ENCODE measurements at places on chromosomes 2 and 18.

GRCh38 chr2:134648586-134648985 lies 70.2 kb downstream of the TMEM163 start:
- no peak for DNase-seq

DNA sequence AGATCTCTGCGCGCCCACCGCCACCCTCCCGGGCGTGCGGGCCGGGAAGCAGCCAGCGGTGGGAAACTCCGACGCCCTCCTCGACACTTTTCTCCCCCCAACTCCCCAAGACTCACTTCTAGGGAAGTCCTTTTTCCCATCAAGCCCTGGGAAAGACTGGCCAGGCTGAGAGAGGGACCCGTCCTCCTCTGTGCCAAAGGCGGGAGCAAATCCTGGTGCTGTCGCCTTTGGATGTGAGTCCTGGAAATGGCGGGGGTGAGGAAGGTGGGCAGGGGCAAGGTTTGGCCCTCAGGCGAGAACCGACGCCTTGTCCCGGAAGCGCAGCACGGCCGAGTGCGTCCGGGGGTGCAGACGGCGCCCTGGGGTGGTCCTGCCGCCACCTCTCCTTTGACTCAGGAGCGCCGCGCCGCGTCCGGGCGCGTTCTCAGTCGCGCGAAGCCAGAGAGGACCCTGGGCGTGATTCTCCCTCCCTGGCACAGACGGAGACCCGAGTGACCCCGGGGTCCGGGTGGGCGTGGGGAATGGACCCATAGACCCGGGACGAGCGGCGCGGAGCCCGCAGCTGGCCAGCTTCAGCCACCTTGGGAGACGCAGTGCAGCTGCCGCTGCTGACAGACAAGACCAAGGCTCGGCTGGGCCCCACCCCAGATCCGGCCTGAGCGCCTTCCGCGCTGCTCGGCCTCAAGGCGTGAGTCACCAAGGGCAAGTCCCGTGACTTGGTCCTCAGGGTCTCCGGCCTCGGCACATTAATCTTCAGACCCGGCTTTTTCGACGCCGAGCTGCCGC lies 3.5 kb upstream of the LBX2 start:
- peak; percentile 46 for DNase-seq

DNA sequence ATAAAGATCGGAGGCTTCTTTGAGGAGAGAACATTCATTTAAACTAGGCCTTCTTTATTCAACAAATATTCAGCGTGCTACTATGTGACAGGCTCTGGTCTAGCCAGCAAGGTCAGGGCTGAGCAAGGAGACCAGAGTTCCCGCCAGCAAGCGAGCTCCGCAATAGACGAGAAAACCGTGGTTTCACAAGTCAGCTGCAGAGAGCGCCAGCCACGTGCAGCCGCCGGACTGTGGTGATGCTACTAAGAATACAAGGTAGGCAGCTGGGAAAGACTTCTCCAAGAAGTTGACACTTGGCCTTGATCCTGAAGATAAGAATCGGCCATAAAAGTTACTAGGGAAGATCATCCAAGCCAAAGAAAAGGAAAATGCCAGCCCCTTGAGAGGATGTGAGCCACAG lies 533.7 kb upstream of the SALL3 start:
- DNase-seq = no peak

DNA sequence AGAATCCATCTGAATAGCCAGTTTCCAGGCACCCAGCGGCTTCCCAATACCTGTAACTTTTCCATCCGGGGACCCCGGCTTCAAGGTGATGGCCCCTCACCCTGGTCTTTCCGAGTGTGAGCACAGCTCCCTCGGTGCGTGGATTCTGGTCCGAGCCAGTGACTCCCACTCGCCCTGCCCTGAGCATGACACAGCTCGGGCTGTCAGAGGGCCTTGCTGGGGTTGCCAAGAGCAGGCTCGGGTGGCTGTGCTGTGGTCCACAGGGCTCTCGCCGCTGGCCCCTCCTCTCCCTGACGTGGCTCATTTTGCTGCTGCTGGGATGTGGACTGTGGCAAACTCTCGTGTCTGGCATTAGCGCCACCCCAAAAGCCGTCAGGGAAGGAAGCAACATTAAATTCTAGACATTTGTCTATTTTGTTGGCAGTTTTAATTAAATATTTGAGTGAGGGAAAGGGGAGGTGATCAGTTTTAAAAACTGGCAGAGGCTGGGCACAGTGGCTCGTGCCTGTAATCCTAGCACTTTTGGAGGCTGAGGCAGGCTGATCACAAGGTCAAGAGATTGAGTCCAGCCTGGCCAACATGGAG lies 5.6 kb upstream of the ESPNL start:
- DNase-seq = no peak

GRCh38 chr2:159773426-159773825 lies 24.6 kb downstream of the CD302 start:
- no peak for DNase-seq

GRCh38 chr2:66553370-66553769 lies 118.4 kb downstream of the MEIS1 start:
- DNase-seq = no peak

- no peak for DNase-seq
Observed at GRCh38 chr2:196977507-196977906, 51.0 kb upstream of the PGAP1 start.

DNA sequence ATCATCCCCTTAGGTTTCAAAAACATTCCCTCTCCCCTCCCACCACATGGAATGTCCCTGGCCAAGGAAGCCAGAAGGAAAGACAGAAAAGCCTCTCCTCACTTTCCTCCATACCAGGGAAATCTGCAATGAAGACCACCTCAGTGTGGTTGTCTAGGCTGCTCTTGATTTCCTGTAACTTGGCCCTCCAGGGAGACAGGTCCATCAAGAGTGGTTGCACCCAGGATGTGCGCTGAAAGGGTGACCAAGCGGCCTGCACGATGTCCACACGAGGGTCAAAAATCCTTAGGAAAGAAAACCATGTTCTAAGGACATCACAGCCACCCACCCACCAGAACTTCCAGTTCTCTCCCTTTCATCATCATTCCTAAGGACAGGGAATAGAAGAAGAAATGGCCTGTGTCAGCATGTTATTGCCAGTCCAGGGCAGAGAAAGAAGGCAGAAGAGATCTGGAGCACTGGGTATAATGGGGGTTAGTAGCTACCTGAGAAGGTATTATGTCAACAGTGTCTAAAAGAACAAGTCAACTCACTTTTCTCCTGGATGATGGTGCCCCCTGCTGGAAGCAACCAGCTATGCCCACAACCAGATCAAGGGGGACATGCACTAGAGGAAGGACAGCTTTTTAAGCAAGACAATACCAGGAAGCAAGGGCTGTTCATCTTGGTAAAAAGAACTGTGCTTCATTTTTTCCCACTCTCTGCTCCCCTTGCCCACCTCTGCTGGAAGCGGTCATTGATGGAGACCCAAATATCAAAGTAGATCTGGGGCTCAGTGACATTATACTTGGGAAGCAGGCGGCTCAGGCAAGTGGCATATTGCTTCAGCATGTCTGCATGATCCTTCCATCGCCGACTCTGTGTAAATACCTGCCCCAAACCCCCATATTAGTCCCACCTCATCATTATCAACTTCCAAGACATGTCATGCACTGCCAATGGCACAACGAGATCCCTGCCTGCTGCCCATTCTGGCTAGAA lies 9.3 kb downstream of the GGCX start:
- peak; percentile 85 for DNase-seq

GRCh38 chr18:74512321-74513053 lies 16.3 kb downstream of the CNDP2 start:
- no peak for DNase-seq

- DNase-seq = no peak
Observed at GRCh38 chr18:22816266-22817176, 116.6 kb upstream of the RBBP8 start.

DNA sequence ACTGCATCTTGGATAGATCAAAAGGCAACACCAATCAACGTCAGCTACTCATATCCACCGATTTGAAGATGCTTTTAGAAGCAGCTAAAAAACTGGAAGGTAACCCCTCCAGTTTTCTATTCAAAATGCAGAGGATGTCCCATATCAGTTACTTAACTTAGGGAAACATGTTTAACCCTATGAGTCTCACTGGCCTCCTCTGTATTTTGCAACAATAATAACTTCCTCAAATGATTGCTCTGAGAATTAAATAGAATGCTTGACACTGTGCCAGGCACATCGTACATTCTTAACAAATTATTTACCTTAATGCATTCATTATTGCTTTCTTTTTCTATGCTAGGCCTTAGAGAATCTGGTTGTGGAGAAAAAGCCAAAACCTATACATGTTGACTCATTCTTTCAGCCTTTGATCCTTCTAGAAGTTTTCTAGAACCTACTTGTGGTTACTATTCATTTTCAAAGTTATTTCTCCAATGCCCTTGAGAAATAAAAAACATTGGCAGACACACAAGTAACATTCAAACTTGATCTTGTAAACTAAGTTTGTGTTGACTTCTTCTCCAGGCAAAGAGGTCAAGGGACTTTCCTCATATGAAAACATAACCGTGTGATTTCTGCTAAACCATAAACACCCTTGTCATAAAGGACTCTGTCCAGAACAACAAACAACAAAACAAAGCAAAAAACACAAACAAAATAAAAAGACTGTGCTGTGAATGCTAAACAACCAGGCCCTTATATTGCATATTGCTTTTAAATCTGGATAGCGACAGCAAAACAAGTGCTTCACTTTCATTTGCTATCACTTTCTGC lies 4.6 kb downstream of the DOCK10 start:
- DNase-seq = no peak

GRCh38 chr18:30280861-30281470 lies 761.6 kb downstream of the DSC3 start:
- DNase-seq = no peak

GRCh38 chr2:105557021-105557920 lies 158.4 kb upstream of the FHL2 start:
- no peak for DNase-seq

GRCh38 chr2:28620801-28621171 lies 124.9 kb downstream of the PLB1 start:
- DNase-seq = no peak

GRCh38 chr2:111667542-111668273 lies 216.3 kb downstream of the ANAPC1 start:
- no peak for DNase-seq

- DNase-seq = no peak
Observed at GRCh38 chr18:59142274-59142673, 2.6 kb downstream of the SEC11C start.

DNA sequence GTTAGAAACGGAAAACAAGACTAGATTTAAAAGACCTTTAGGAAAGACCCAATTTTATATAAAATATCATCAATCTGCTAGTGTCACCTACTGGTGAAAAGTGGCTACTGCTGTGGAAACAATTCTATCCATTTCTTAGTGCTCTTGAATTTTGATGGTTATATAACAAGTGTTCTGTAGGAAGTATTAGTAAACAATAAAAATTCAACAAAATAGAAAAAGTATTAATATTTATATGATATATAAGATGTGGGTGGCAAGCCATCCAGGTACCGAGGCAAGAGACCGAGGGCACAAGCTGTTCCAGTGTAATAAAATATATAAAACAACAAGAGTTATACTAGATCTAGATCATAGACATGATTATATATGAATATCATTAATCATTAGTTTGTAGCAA lies 6.2 kb upstream of the TMEM87B start:
- DNase-seq = no peak

DNA sequence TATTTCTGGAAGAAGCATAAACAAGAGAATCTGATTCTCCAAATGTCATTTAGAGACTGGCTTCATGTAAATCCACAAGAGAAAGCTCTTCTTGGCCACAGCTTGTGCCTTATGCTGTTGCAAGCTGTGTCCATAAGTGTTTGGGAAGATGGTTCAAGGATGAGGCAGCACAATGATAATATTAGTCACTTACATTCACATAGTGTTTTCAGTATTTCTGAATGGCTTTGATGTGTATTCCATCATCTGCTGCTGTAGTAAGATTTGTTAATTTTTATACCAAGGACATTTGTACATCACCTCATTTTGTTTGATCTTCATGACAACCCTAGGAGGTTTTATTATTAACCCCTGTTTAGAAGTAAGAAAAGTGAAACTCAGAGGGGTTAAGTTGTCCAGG lies 29.9 kb downstream of the CREG2 start:
- no peak for DNase-seq

GRCh38 chr2:241680044-241680443 lies 6.6 kb downstream of the DTYMK start:
- no peak for DNase-seq

GRCh38 chr2:196390243-196391148 lies 219.1 kb upstream of the STK17B start:
- no peak for DNase-seq

DNA sequence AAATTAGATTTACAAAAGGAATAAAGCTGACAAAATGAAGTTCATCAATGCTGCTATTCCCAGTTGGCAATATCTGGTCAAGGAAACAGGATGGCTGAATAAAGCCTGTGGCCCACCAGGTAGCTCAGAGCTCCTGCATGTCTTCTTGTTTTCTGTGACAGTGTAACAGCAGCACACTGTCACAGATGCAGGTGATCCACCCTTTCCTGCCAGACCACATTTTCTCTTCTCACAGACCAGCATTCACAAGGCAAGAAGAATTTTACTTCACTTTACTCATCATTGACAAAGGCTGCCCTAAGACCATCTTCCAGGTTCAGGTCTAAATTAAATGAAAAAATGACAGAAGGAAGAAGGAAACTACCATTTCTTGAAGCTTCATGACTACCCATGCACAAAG lies 166.2 kb upstream of the MEIS1 start:
- no peak for DNase-seq

DNA sequence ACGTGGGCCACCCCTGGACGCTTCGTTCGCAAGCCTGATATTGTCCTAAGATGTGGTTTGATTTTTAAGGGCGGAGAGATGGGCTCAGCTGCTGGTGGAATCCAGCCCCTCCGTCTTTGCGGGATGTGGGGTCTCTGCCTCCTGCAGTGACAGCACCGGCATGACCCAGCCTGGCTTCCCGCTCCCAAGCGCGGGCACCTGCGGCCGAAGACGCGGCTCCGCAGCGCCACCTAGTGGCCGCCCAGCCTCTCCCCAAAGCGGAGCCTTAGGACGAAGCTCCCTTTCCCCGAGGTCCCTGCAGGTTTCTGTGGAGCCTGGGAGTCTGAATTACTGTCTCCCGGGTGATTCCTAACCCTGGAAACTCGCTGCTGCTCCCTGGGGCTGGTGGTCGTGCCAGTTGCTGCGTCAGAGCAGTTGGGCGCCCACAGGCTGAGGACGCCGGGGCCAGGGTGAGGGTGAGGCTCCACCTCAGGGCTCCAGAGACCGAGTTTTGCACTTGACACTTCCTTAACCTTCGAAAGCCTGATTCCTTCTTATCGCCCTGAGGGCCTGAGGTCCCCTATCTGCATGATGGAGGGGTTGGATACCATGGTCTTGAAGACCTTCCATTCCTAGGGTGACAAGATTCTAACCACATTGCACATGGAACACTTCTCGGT lies 137.5 kb downstream of the TPO start:
- DNase-seq = no peak

GRCh38 chr2:238473014-238473413 lies 46.3 kb downstream of the ASB1 start:
- no peak for DNase-seq
